ENCODE measurements at places on chromosomes 3 and 15.

- DNase-seq, result no peak
Measured at GRCh38 chr15:25735550-25736384, 127.4 kb downstream of the ATP10A start.

DNA sequence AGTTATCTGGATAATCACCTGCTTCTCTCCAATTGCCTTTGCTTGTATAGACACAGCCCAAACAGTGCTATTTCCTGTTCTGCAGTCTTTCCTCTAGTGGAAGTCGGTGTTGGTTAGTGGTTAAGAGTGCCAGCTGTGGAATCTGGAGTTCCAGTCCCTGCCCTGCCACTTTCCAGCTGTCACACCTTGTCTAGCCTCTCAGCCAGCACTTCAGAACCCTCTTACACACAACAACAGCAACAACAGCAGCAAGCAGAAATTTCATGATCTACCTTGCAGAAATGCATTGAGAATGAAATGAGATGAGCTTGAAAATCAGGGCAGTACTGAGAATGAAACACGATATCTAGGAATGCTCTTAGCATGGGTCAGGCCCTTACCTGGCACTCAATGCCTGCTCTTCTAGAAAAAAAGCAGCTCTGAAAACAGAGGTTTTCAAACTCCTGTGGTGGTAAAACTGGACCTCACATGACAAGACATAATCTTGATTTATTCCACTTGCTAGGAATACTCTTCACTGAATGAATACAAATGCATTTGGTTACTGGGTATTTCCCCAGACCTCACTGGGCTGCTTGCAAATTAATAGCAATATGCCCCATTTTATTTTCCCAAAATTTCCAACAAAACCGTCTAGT, 3.3 kb upstream of the WNT5A start:
- DNase-seq, result no peak

DNA sequence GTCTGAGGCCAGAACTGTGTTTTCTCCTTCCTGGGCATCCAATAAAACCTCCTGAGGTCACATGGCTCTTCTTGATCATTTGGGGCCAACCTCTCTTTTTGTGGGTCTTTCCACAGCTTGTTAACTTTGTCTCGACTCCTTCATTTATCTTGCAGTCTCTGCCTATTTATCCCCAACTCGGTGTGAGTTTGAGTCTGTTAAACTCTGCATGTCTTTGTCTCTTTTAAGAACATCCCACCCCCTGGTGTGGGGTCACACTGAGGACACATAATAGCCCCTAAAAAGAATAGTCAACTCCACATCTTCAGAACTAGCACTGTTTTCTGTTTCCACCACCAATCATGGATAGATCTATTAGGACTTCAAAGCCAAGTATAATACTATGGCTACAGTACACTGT, 187.2 kb downstream of the TLE3 start:
- no peak for DNase-seq

- DNase-seq, result no peak
Measured at GRCh38 chr3:150216041-150216811, 191.9 kb upstream of the TSC22D2 start.

DNA sequence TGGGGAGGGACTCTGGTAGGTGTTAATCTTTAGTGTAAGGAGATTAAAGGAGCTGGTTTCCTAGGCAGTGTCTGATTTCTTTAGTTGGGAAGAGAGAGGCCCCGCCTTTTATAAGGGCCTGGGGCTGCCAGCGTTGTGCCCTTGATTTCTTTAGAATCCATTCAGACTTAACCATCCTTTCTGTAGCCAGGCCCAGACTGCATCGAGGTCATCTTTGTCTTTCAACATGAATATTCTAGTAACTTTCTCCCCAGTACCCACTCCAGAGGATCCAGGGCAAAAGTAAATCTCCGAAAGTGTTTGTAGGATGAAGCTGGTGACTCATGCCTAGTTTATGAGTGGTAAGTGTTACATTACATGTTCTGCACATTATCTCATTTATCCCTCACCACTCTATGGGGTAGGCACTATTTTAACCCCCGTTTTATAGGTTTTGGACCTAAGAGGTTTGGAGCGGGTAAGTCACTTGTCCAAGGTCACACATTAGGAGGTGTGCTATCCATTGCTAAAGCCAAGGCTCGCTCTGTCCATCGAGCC, 11.8 kb upstream of the USP3 start:
- DNase-seq, result no peak

- peak; percentile 70 for DNase-seq
Measured at GRCh38 chr3:8970971-8971589, 7.8 kb upstream of the RAD18 start.

DNA sequence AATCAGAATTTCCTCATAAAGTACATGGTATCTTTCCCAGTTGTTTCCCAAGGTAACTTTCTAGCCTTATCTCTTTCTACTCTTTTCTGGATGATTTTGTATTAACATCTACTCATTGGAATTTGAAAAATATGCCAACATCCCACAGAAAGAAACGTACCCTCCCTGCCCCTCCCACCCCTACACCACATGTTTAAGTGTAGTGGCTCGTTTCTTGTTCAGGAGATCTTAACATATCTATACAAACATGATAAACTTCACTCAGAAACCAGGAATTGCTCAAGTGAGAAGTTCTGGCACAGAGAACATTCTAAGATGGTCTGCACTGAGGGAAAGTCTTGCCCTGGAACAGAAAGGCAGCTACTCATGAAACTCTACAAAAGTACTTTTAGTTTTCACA, 404.7 kb downstream of the SOX2 start:
- no peak for DNase-seq

- no peak for DNase-seq
Measured at GRCh38 chr15:53512029-53512428, 247.4 kb downstream of the WDR72 start.

- DNase-seq, result no peak
Measured at GRCh38 chr3:146966124-146966523, 361.0 kb upstream of the PLSCR5 start.

DNA sequence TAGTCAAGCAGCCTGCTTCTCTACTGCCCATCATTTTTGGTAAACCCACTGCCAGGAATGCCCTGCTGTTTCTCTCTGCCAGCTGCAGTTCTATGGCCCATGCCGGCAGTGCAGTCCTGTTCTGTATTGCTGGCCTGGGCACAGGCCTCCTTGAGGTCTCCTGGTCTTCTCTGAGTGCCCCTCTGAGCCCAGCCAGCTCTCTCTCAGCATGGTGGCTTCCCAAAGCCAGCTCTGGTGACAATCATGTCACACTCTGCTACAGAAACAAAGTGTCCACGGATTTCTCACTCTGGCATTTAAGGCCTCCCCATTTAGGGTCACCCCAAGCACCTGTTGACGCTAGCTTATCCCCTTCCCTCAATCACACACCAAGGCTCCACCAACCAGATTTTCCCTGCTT, 24.5 kb downstream of the SRPRB start:
- no peak for DNase-seq

GRCh38 chr15:29813009-29813408, 9.3 kb downstream of the TJP1 start:
- DNase-seq, result no peak

DNA sequence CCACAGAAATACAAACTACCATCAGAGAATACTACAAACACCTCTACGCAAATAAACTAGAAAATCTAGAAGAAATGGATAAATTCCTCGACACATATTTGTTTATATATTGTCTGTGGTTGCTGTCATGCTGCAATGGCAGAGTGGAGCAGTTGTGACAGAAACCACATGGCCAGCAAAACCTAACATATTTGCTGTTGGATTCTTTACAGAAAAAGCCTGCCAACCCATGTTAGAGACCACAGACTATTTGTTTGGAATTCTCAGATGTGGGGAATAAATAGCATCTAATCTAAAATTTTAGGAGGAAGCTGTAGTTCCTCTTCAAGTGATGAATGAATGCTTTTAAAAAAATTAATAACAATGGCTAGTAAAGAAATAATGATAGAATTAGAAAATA, 341.6 kb upstream of the AZI2 start:
- DNase-seq, result no peak

GRCh38 chr3:101811875-101812274, 32.9 kb downstream of the NXPE3 start:
- no peak for DNase-seq

- no peak for DNase-seq
Measured at GRCh38 chr3:152626226-152626625, 208.7 kb upstream of the P2RY1 start.

- no peak for DNase-seq
Measured at GRCh38 chr3:71135373-71136088, 448.0 kb downstream of the FOXP1 start.

GRCh38 chr15:70035719-70036077, 62.0 kb downstream of the TLE3 start:
- no peak for DNase-seq

GRCh38 chr3:25899352-25900101, 109.6 kb downstream of the OXSM start:
- no peak for DNase-seq

DNA sequence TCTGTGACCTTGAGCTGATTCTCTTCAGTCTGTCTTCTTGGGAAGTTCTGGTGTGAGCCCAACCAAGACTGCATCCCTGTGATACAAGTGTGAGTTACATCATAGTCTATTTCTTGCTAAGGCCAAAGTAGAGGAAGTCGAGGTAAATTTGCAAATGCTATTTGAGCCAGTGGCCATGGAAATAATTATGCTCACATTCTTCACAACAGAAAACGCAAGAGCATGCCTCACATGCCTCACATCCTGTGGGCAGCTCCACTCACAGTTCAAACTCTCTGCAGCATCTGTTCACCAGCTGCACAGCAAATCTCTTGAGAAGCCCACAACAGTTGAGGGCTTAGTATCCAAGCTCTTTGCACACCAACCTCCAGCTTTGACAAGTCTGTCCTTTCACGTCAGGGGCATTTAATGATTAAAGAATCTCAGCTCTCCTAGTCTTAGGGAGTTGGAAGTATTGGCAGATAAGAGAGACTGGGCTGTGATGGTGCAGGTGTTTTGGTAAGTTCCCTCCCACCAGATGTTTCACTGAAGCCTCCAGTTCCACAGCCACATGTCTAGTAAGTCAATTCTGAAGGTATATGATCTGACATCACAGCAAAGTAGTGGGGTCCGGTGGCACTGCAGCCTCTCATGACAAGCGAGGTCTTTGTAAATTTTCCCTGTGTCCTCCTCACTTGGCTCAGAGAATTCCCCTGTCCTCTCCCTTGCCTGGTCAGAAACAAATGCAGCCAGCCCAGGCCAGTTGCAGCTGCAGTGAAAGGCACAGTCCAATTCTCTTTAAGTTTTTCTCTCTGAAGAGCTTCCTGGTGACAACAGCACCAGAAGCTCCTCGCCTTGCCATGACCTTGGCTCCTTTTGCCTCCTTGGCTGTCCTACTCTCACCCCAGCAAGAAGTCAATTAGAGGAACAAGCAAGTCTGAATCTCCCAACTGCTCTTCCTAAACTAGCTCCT, 166.1 kb downstream of the SSR3 start:
- DNase-seq, result no peak

DNA sequence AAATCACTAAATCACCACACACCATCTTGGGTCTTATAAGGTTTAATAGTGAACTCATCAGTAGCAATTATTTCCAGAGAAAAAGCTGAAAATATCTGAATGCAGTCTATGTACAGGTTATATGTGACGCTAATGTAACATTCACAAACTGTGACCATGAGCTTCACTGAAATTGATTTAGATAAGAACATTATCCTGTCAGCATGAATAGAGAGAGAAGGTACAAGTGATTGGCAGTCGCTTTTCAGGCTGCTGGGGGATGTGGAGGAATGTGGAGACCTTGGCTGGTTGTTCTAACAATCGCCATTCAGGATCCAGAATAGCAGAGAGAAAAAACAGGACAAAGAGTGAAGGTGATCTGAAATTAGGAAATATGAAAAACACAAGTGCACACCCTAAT, 98.1 kb downstream of the CADPS start:
- DNase-seq, result no peak

DNA sequence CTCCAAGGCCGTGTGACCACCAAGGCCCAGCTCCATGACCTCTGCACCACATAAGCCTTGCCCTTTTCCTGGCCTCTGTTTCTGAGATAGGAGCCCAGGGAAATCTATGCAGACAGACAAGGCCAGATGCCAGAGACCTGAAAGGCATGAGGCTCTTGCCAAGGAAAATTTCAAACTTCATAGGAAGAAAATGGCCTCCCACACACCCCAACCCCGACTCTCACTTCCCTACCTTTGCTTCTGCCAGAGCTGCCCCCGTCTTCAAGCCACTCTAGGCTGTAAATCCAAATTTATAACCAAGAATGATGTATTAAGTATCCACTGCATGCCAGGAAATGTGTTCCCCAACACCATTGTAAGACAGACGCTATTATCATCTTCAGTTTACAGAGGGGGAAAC, 65.5 kb upstream of the HRH1 start:
- DNase-seq, result no peak

DNA sequence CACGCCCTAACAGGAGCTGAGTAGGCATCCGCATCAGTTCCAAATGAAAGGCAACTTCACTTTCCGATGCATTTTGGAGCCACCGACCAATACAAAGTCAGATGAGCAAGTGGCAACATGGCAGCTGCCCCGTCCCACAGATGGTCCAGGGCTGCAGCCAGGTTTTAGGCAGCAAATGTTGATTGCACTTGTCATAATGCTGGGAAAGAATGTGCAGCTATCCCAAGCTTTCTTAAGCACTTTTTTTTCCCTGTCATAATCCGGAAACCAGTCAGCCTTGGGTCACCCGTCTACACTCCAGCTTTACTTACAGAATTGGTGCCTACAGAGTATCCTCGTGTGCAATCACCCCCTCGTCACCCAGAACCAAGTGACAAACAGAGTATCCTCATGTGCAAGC, 147.7 kb downstream of the CHSY1 start:
- no peak for DNase-seq

- DNase-seq, result no peak
Measured at GRCh38 chr3:54042259-54042823, 80.0 kb upstream of the CACNA2D3 start.

- no peak for DNase-seq
Measured at GRCh38 chr3:55198554-55198953, 270.7 kb upstream of the LRTM1 start.

DNA sequence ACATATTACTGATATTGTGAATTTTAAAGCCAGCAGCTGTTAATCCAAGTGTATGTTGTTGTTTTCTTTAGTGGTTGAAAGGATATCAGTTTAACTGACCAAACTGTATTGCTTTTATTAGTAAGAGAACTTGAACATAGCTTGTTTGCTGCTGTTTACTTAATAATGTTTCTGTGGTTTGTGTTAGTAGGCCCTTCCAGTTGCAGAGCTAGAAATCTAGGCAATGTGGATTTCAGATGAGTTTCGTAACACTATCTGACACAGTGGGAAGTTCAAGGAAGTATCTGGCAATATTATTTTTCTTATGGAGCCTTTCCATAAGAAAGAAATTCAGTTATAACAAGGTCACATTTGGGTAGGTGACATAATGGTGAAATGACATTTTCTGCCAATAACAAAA, 18.5 kb downstream of the ZNF609 start:
- no peak for DNase-seq

DNA sequence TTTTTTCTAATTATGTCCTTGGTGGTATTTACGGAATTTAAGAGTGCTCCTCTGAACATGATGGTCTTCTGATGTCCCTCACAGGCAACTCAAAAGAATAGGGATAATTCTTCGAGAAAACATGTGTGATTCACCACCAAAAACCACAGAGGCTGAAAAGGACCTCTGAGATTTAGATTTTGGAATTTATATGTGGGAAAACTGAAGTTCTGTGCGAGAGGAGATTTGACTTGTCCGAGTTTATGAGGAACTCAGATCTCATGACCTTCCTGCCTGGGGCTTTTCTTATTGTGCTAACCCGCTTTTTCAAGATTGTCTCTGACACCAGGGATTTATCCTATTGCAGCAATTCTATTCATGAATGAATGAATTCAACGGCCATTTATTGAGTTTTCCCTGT, 142.4 kb downstream of the FAM43A start:
- DNase-seq, result no peak
